T-helper 1 cell (primary cell): ENCODE measurements at places on chromosomes 12 and 14.

DNA sequence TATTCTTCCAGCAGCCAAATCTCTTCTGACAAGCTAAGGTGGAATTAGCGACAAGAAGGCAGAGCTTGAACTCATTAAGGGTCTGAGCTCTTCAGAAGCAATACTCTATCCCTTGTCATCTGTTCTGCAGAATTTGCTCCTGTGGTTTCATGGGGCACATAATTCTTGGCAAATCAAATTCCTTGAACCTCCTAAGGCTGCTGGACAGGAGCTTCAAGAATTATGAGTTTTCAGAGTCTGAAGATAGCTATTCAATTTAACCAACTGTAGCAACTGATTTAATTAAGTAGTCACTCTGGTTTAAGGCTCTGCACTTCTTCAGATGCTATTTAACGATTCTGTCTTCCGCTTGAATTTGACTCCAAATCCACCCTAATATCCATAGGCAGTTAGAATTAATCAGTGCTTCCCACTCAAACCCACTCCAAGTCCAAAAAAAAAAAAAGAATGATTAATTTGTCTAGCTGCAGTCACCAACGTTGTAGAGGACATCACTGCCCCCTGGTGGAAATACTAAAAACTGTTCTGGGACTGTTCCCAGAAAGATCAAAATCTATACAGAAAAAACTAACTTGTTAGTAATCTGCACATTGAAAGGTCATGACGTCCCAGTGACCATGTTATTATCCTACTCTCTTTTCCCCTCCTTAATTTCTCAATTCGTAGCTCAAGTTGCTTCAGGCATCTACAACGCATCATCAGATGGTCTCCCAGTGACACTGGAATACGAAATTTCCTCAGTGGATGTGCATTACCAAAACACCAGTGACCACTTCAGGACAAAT, 169.9 kb downstream of the KIF21A start:
- no peak for DNase-seq

GRCh38 chr12:5768581-5769196, 176.4 kb downstream of the ANO2 start:
- no peak for DNase-seq

GRCh38 chr14:100761481-100761880, 34.8 kb downstream of the DLK1 start:
- no peak for DNase-seq

- no peak for DNase-seq
Measured at GRCh38 chr14:50072395-50072794, 44.0 kb downstream of the VCPKMT start.

DNA sequence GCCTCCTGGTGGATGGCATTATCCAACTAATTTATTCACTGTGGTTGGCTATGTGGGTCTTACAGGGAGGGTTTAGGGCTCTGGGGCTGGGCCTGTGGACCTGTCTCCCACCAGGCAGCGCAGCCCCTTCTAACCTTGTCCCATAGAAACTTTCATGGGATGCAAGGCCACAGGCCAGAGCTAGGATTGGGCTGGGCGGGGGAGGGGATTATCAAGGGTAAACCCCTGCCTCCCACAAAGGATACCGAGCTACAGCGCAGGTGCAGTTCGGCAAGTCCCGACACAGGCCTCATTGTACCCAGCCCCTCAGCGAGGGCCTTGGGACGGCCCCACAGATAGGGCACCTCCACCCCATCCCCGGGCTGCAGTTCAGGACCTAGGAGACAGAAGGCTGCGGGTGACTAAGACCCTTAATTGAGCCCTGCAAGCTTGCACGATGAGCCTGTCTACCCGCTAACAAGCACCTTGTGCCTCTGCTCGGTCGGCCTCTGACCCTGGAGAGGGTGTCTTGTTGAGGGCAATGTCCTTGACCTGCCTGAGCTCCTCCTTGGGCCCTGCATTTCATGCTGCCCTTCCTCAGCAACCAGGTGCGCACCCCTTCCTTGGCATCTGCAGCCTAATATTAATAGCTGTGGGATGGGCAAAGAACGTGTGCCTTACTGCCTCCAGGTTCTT, 46.7 kb downstream of the PSMA6 start:
- DNase-seq, result no peak

DNA sequence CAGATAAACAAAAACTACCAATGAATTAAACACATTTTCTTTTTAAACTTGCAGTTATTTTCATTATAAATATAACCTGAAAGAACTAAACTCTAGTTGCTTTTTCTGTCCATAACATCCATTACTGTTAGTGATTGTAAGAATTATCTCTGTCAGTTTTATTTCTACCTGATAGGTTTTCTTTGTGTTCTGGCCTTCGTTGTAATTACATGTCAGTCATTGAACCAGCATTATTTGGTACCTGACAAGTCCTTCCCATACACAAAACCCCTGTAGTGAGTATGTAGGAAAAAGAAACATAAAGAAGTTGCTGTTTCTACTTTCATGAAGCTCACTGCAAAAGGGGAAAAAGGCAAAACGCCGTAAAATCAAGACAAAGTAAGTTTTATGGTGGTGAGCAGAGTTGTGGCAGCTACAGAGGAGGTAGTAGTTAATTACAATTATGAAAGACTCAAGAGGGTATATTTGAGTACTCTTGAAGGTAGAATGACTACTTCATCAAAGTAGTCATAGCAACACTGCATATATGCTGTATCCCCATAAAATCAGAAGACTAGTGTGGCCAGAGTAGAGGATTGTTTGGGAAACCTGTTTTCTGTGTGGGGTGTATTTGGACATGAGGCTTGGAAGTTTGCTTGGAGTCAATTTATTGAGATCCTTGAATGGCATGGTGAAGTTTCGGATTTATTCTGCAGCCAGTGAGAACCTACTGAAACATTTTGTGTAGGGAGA, 102.8 kb downstream of the SLC5A8 start:
- no peak for DNase-seq

DNA sequence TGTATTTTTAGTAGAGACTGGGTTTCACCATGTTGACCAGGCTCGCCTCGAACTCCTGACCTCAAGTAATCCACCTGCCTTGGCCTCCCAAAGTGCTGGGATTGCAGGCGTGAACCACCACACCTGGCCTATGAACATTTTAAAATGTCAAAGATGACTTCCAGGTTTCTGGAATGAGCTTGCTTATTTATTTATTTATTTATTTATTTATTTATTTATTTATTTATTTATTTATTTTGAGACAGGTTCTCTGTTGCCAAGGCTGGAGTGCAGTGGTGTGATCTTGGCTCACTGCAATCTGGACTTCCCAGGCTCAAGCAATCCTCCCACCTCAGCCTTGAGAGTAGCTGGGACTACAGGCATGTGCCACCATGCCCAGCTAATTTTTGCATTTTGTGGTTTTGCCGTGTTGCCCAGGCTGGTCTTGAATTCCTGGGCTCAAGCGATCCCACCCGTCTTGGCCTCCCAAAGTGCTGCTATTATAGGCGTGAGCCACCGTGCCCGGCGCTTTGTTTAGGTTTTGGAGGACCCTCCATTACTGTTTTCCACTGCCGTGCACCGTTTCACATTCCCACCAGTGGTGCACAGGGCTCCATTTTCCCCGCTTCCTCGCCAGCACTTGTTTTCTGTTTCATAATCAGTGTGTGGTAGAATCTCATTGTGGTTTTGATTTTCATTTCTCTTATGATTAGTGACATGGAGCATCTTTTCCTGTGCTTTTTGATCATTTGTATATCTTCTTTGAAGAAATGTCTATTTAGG, 6.4 kb upstream of the CFAP251 start:
- no peak for DNase-seq

DNA sequence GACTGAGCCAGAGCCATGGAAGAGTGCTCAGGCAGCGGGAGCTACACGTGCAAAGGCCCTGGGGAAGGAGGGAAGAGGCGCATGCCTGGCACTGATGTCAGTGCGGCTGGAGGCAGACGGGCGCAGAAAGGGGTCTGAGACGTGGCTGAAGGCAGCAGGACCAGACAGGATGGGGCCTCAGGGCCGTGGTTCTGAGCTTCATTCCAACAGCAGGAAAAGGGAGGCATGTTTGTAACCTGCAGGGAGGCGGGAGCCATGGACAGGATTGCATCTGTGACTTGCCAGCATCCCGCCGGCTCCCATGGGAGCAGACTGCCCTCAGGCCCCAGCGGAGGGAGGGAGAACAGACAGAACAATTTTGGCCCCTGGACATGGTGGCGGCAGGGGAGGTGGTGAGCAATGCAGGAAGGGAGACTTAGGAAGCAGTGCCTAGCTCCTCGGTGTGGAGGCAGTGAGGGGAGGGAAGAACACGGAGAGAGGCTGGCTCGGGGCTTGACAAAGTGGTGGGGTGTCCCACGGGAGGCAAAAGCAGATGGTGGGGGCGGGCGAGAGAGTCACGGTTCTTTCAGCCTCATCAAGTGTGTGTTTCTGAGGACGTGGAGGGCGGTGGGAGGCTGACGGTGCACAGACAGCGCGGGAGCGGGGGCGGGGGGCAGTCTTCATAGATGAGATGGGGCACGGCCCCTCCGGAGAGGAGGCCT, 33.3 kb upstream of the INF2 start:
- DNase-seq, result no peak

DNA sequence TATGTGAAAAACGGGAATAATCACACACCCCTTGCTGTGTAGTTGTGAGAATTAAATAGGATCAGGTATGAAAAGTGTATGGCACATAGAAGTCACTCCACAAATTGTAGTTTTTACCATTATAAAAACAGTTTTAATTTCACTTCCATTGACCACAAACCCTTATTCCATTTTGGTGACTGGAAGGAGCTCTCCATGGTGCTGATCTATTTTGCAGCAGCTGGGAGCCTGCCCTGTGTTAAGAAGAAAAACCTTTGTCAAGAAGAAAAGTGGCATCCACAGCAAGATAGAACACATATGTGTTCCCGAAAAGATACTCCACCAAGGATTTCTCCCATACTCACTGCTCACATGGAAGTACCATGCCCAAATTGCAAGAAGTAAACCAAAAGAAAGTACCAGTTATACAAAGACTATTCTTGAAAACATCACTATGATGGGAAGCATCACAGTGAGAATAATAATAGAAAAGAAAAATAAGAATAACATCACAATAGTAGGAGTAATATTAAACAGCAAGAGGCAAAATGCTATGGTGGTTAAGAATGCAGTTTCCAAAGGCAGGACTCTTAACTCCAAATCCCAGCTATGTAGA, 58.7 kb downstream of the TUNAR start:
- DNase-seq, result no peak

DNA sequence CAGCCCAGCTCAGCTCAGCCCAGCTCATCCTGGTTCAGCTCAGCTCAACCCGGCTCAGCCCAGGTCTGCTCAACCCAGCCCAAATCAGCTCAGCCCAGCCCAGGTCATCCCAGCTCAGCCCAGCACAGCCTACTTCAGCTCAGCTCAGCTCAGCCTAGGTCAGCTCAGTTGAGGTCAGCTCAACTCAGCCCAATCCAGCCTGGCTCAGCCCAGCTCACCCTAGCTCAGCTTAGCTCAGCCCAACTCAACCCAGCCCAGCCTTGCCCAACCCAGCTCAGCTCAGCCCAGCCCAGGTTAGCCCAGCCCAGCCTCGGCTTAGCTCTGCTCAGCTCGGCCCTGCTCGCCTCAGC, 332.3 kb downstream of the TMEM121 start:
- DNase-seq, result no peak

DNA sequence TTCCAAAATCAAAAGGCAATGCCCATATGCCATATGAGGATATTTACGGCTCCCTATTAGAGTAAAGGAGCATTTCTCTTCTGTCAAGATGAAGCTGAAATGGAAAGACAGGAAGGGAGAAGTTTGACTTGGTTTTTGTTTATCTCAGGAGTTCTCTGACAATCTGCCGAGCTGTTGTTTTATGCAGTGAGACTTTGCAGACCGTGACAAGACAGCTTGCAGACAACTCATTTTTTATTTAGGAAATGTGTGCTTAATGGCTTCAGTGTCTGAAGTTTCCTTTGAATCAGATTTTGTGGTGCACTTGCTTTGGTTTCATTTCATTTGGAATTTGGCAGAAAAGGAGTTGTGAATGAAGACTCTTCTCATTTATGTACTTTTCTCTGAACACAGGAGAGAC, 145.4 kb downstream of the C12orf50 start:
- DNase-seq, result no peak

- DNase-seq, result no peak
Measured at GRCh38 chr12:128609861-128610260, 213.9 kb downstream of the SLC15A4 start.

- DNase-seq, result no peak
Measured at GRCh38 chr12:54292083-54292930, 8.5 kb downstream of the NFE2 start.

DNA sequence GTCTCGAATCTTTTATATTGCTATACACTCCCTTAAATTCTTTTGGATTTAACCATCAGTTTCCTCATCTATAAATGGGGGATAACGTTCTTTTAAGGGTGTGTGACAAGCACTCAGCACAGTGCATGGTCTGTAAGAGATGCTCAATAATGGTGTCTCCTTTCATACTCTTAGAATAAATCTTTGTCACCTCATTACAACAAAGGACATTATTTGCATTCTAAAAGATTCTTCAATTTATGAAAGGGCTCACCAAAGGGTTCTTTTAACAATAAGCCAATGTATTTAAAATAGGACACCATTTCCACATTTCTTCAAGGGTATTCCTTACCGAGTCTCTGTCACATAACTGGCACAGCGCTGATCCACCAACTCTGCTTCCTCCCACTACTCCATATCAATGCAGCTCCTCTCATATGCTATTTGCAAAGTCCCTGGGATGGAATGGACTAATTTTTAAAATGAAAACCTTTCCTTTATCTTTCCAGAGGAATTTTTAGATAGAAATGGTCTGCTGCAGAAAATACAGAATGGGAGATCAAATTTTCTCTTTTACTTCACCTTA, 29.2 kb upstream of the RIC8B start:
- DNase-seq, result no peak

DNA sequence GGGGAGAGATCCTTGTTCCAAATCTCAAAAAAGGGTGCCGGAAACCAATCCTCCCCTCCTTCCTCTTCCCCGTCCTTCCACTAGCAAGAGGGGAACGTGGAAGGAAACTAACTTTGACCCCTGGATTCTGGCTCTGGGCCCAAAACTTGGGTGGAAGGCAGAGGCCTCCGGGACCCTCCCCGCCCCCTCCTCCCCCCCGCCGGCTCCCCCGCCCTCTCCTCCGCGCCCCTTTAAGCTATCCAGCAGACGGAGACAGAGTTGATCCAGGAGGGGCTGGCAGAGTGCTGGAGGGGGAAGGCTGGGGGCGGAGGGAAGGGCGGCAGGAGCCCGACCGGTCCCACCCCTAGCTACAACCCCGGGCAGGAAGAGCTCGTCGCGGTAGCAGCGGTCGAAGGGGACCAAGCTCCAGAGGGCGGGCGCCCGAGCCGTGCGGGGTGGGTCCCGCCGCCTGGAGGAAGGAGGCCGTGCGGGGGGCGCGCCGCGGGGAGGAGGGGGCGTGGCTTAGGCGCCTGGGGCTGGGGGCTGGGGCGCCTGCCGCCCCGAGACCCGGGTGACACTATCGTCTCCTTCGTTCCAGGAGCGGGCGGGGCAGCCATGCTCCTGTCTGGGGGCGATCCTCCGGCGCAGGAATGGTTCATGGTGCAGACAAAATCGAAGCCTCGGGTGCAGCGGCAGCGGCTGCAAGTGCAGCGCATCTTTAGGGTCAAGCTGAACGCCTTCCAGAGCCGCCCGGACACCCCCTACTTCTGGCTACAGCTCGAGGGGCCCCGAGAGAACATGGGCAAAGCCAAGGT, at the start of gene NYNRIN:
Gene NYNRIN, plus strand, starts transcription at position 351 of the 794 bp plus-strand sequence. Its CDS starts 244 bp downstream, at position 595.
- DNase-seq, result peak; percentile 10
